Stimulated activated CD8-positive, alpha-beta memory T cell treated with anti-CD3 and anti-CD28 coated beads, Interleukin-2, amount 100 ng/mL, for 1 hour (primary cell): ENCODE measurements at places on chromosomes 5 and 9.

- no peak for DNase-seq
Measured at GRCh38 chr5:50301756-50302155, 139.3 kb downstream of the EMB start.

GRCh38 chr5:452978-453710 lies 10.2 kb downstream of the EXOC3 start:
- DNase-seq = no peak

DNA sequence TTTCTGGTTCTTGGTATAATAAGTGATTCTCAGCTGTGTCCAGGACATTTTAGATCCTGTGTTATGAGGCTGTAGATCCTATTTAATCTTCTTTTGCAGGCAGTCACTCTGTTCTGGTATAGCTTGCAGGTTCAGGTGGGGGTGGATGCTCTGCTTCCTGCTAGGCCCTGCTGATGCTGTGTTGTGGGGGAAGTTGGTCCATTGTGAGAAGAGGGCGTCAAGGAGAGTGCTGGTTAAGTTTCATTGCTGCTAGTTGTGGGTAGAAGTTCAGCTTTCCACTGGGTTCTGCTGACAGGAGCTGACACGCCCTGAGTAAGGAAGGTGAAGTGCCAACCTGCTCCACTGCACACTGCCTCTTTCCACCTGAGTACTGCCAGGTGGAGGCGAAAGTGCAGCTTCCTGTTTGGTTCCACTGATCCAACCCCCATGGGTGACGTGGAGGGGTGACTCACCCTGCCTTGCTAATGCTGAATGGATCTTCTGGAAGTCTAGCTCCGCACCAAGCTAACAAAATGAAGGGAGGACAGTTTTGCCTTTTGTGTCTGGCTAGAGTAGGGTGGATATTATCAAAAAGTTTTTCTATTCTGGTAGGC lies 16.3 kb downstream of the NMRK1 start:
- no peak for DNase-seq

GRCh38 chr9:132054024-132054423 lies 25.6 kb downstream of the MED27 start:
- DNase-seq = no peak

- no peak for DNase-seq
Measured at GRCh38 chr5:110377361-110377760, 349.1 kb downstream of the TMEM232 start.

DNA sequence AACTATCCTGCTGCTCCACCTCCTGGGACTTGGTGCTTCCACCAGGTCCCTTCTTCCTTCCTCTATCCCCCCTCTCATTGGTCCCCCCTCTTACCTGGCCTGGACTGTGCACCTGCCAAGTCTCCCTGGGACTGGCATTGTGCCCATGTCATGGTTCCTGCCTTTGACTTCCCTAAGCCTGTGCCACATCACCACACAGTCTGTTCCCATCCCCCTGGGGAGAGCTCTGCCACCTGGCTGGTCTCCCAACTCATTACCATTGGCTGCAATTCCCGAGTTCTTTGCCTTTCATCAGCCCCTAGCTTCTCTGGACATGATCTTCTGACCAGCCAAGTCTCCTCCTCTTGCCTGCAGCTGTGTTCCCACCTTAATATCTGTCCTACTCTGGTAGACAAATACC lies 180.3 kb downstream of the SREK1 start:
- DNase-seq = no peak

- DNase-seq = no peak
Measured at GRCh38 chr9:91301161-91301560, 60.6 kb downstream of the AUH start.

DNA sequence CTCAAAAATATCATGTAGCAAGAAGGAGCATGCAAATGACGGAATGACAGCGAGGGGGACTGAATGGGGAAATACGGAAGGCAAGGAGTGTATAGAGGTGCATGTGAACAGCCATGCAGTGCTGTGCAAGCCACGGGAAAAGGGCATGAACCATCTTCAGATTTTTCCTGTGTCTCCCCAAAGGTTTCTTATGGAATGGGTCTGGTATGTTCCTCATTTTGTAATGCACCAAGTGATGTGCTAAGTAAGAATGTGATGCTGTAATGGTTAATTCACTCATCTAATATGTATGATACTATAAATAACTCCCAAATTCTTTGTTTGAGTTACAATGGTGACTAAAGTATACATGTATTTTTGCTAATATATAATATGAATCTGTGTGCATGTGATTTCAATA lies 99.0 kb upstream of the DAB2 start:
- DNase-seq = no peak

- DNase-seq = no peak
Measured at GRCh38 chr5:80438739-80439138, 30.9 kb downstream of the ZFYVE16 start.

DNA sequence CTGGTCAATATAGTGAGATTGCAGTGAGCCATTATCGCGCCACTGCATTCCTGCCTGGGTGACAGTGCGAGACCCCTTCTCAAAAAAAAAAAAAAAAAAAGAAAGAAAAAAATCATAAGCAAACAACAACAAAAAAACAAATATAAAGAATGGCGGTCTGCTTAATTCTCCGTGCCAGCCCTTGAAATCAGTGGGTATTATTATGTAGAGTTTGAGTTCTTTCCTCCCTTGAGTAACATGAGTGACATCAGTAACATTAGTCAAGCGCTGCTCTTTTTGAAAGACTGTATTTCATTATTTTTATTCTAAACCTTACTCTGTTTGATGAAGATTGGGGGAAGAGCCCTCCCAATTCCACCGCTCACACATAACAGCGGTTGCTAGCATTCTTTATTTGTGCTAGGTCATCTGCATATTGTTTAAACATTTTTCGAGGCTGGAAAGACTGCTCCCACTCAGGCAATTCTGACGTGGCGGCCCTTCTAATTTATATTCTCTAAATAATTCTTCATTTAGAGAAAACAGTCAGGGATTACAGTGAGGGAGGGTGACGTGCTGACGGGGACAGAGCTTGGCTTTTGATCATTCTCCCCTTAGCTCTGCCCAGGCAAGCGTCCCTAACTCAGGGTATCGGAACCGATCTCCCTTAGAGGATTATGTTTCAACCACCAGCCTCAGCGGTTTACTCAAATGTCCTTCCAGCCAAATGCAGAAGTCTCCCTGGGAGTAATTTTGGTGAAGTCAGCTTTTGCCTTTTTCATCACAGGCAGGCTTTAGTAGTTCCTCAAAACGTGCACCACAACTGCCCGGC lies 860 bp upstream of the MARCHF6 start:
- no peak for DNase-seq

GRCh38 chr5:118095115-118095514 lies 893.2 kb downstream of the DTWD2 start:
- DNase-seq = no peak

DNA sequence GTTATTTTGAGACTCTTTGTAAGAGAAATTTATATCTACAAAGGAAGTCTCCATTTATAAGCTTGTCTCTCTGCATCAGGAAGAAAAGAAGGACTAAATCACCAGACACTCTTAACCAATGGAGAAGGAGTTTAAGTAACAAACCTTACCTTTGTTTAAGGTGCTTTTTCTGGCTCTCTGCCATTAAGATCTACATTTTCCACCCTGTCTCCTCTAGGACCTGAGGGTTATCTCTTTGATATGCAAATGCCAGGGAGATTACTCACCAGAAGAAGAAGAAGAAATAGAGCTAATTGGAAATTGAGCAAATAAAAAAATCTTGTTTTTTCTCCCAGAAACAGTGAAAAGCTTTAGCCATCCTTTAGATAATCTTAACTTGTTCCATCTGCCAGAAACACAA lies 60.9 kb downstream of the CDKN2A start:
- no peak for DNase-seq

- DNase-seq = no peak
Measured at GRCh38 chr5:124866355-124867136, 120.1 kb upstream of the ZNF608 start.

DNA sequence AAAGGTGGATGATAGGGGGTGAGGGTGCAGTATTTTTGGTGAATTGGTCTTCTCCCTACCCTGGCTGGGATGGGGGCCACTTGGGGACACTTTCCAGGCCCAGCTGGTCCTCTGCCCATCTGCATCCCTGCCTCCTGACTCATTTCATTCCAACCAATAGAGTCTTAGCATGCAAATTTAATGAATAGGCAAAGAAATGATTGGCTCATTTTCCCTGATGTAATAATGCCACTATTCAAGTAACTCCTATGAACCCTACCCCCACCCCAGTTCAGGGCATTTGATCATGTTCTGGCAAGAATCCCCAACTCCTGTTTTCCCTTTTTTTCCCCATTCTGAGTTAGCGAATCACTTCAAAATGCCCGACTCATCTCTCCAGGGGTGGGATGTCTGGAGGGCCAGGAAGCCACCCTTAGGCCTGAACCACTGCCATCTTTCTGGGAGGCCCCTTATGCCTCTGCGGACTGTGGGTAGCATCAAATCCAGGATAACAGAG lies 56.7 kb downstream of the PCDH1 start:
- DNase-seq = no peak

DNA sequence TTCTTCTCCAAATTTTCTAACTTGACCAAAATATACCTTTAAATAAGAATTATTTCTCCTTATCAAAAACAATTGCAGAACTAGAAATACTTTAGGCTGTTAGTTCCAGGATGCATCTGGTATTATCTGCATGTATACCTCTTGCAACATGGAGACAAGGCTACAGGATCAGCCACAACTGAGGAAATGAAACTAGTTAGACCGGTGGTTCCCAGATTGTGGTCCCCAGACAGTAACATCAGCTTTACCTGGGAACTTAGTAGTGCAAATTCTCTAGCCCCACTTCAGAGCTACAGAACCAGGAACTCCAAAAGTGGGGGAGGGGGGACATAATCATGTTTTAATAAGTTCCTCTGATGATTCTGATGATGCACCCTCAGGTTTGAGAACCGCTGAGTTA lies 61.6 kb upstream of the C9orf72 start:
- no peak for DNase-seq

DNA sequence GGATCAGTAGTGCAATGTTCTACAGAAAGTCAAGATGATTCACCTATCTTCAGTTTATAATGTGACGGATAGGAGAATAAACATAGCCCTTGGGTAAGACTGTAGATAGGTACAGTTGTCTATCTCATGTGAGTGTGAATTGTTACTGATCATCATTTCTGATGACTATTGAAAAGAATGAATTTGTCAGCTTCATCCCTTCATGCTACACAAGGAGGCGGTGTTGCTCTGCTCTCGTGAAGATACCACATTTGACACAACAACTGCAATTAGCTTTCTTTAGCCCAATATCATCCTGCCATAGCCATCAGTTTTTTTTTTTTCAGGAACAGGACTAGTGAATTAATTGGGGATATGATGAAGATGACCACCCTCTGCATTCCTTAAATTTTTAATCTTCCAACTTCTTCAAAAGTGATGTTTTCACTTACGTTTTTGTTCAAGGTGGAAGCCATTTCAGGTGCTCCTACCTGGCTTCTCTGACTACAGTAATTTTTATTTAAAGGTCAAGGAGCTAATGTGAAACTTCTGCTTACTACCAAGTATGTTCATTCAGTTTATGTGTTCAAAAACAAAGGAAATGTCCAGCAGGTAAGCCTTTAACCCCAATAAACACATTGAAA lies 152.9 kb upstream of the MOCS2 start:
- DNase-seq = no peak

- DNase-seq = no peak
Measured at GRCh38 chr5:162573758-162574157, 506.2 kb downstream of the GABRG2 start.

DNA sequence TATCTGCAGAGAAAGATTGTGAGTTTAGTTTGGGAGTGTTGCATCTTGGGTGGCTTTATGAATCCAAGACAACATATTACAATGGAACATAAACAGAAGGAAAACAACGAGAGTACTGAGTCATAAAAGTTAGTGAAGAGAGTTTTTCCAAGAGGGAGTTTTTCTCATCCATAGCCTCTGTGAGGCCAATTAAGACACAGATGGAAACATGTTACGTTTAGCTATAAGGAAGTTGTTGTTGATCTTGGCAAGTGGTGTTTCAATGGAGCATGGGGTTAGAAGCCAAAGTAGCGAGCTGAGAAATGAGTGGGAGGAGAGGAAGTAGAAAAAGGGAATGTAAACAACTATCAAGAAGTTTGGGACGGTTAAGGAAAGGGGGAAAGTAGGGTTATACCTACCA lies 53.3 kb upstream of the SPATA31D4 start:
- DNase-seq = no peak

- DNase-seq = no peak
Measured at GRCh38 chr9:125293134-125293533, 31.5 kb downstream of the GAPVD1 start.

GRCh38 chr5:58452566-58453258 lies 7.2 kb downstream of the PLK2 start:
- DNase-seq = no peak

DNA sequence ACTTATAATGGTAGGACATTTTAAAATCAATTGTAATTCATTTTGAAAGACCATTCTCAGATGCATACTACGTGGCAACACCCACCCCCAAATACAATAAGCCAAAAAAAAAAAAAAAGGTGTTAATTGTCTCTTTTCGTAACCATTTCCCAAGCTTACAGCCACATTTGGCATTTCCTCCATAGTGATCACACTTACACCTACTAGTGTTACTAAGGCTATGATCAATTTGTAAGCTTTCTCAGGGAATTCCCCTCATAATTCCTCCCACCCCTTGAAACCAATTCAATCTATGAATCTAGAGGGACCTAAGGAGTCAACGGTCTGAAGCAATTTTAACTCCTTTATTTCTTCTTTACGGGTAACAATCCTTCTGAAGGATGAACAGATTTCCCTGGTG lies 40.1 kb downstream of the NR2F1 start:
- DNase-seq = no peak

GRCh38 chr9:71465392-71465791 lies 302.9 kb downstream of the CEMIP2 start:
- no peak for DNase-seq

DNA sequence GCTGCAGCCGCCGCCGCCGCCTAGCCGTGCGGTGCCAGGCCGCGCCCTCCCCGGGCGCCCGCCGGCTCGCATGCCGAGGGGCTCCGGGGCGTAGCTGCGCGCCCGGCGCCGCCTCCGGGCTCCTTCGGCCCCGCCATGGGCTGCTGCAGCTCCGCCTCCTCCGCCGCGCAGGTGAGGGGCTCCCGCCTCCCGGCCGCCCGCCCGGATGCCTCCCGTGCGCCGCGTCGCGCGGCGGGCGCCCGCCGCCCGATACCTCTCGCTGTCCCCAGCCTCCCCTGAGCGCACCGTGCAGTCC lies 230 bp downstream of the SLC44A1 start:
- no peak for DNase-seq

GRCh38 chr9:123063177-123063598 lies 29.7 kb downstream of the GPR21 start:
- no peak for DNase-seq

DNA sequence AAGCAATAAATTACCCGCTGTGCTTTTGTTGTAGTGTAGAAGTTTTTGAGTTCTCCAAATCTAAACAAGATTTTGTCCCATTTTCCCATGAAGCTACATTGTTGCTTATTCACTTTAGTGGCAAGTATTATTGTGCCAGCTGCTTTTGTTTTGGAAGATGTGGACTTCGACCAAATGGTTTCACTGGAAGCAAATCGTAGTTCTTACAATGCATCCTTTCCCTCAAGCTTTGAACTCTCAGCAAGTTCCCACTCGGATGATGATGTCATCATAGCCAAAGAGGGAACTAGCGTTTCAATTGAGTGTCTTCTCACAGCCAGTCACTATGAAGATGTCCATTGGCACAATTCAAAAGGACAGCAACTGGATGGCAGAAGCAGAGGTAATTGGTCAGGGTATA lies 10.9 kb downstream of the MFAP3 start:
- no peak for DNase-seq

GRCh38 chr9:37639109-37639762 lies 11.5 kb upstream of the FRMPD1 start:
- no peak for DNase-seq
